ENCODE measurements at places on chromosomes 13 and 19. TPM values are rescaled to one million over a fixed set of nuclear protein-coding genes. Genes with fewer than 3 reads are reported as not detected.
A peak's percentile ranks its signal among the peaks of the same experiment; 100 is the strongest.

DNA sequence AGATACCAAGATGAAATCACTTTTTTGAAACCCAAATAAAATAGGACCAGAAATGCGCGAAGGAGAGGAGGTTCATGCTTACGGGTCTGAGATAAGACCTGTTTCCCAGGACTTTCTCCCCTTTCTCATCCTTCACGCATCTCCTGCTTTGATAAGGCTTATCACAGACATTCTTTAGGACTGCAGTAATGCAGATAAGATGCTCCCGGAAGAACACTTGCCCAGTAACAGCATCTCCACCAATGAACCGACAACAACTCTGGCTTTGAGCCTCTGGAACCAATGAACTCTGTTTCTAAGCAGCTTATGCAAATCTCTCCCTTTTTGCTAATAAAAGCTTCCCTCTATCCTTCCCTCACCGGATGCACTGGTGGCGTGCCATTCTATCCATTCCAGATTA is 783.4 kb upstream of the ARGLU1 start:
- H3K36me3 ChIP-seq: peaks cover 9% of the 10 kb centered on the region
- H3K4me3 ChIP-seq: no peak overlapping the region
- DNase-seq: no peak
- no peak overlapping the region for H3K27ac ChIP-seq
- H3K27me3 ChIP-seq: no peaks in the 10 kb centered on the region

DNA sequence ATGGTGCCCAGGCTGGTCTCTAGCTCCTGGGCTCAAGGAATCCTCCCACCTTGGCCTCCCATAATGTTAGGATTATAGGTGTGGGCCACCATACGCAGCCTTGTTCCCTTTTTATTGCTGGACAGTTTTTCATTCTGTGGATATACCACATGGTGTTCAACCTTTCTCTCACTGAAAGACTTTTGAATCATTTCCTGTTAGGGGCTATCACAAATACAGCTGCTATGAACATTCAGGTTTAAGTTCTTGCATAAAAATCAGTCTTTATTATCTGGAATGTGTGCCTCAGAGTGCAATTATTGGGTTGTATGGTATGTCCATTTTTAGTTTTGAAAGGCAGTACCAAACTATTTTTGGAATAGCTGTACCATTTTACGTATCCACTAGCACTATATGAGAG is 647.2 kb downstream of the LIG4 start:
- H3K4me3 ChIP-seq: no peak overlapping the region
- H3K4me1 ChIP-seq: no peaks in the 10 kb centered on the region
- H3K36me3 ChIP-seq: no peaks in the 10 kb centered on the region
- H3K27me3 ChIP-seq: no peaks in the 10 kb centered on the region
- no peak for DNase-seq

DNA sequence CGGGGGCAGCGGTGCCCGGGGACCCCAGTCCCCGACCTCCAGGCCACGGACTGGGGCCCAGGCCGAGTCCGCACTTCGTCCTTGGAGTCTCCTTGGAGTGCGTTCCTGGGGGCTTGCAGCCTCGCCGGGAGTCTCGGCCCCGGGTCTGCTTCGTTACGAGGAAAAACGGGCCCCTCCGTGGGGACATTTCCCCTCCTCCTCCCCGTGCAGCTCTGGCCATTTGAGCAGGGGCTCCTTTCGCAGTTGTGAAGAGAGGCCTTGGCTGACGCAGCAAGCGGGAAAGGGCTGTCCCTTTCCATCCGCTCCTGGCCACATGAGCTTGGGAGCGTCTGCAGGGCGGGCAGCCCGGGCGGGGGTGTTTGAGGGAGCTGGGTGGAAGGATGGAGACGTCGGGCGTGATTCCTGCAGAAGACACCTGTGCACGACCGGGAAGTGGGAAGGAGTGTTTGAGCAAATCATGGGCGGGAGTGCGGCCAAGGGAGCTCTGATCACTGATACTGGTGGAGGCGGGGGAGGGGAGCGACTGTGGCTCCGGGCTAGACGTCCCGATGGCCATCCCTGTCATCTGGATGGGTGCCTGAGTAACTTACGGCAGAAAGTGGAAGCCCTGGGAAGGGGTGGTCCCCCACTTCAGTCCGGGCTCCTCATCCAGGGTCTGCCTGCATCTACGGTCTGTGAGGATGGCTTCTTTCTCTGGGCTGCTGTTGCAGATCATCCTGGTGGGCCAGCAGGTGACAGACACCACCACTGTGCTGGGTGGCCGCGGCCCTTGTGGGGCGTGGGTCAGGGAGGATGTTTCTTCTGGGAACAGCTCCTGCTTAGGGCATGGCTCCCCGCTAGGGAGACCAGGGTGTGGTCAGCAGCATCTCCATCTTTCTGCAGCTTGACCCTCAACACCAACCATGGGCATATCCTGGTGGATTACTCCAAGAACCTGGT is 736 bp downstream of the GPI start:
- peak overlapping the region; percentile 98 for H3K4me3 ChIP-seq
- H3K27me3 ChIP-seq: peaks cover 1% of the 10 kb centered on the region
- DNase-seq: no peak
- H3K4me1 ChIP-seq: peaks cover 27% of the 10 kb centered on the region
- peaks cover 30% of the 10 kb centered on the region for H3K36me3 ChIP-seq

DNA sequence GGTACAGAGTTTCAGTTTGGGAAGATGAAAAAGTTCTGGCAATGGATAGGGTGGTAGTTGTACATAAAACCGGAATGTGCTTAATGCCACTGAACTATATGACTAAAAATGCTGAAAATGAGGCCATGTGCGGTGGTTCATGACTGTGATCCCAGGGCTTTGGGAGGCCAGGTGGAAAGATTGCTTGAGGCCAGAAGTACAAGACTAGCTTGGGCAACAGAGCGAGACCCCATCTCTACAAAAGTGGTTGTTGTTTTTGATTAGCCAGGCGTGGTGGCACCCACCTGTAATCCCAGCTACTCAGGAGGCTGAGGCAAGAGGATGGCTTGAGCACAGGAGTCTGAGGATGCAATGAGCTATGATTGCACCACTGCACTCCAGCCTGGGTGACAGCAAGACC is 12.8 kb downstream of the SMAD9 start:
- H3K36me3 ChIP-seq: no peaks in the 10 kb centered on the region
- no peaks in the 10 kb centered on the region for H3K27me3 ChIP-seq
- DNase-seq: no peak
- peaks cover 13% of the 10 kb centered on the region for H3K4me1 ChIP-seq

GRCh38 chr13:94657167-94657566 is 55.2 kb downstream of the SOX21 start:
- DNase-seq: peak; percentile 5
- H3K27me3 ChIP-seq: peaks cover 7% of the 10 kb centered on the region
- H3K36me3 ChIP-seq: no peaks in the 10 kb centered on the region
- H3K4me3 ChIP-seq: peak overlapping the region; percentile 36
- peaks cover 48% of the 10 kb centered on the region for H3K4me1 ChIP-seq

DNA sequence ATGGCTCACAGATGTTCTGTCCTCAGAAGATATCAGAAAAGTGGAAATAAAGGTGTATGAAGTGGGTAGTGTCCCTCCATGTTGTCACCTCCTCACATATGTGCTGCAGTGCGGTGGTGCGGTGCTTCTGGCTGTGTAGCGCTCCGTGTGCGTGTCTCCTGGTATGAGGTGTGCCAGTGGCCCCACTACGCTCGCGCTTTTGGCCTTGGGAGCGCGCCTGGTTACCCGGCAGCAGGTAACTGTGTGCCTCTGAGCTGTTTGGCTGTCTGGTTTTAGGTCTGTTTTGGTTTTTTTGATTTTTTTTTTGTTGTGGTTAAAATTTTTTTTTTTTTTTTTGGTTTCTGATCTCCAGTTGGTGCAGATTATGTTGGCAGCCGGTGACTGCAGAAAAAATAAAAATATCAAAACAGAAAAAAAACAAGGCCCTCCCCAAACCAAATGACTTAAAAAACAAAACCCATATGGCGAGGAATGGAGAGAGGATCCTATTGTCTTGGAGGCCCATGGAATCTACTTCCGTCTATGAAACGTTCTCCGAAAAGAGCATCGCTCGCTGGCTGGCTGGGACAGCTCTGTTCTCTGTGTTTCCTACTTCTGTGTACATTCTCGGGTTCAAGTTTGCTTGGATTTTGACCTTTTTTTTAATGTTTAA is 7.9 kb downstream of the HNRNPL start:
- H3K27me3 ChIP-seq: peaks cover 23% of the 10 kb centered on the region
- H3K36me3 ChIP-seq: peaks cover 80% of the 10 kb centered on the region
- H3K4me1 ChIP-seq: peaks cover 75% of the 10 kb centered on the region

DNA sequence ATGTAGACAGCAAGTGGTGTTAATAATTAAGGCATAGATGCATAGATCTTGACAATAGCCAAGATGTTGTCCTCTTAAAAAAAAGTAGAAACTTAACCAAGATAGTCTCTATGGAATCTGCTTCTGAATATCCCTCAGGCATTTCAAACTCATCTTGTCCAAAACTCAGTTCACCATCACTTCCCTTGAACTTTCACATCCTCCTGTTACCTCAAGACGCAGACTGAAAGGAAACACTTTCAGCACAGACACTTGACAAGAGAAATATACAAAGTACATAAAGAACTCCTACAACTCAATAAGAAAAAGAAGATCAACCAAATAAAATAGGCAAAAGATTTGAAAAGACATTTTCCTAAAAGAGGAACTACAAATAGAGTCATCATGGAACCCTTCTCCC is 451.1 kb downstream of the FOXO1 start:
- no peak overlapping the region for H3K4me3 ChIP-seq
- H3K27ac ChIP-seq: no peak overlapping the region
- H3K36me3 ChIP-seq: no peaks in the 10 kb centered on the region
- no peaks in the 10 kb centered on the region for H3K27me3 ChIP-seq
- no peak for DNase-seq

DNA sequence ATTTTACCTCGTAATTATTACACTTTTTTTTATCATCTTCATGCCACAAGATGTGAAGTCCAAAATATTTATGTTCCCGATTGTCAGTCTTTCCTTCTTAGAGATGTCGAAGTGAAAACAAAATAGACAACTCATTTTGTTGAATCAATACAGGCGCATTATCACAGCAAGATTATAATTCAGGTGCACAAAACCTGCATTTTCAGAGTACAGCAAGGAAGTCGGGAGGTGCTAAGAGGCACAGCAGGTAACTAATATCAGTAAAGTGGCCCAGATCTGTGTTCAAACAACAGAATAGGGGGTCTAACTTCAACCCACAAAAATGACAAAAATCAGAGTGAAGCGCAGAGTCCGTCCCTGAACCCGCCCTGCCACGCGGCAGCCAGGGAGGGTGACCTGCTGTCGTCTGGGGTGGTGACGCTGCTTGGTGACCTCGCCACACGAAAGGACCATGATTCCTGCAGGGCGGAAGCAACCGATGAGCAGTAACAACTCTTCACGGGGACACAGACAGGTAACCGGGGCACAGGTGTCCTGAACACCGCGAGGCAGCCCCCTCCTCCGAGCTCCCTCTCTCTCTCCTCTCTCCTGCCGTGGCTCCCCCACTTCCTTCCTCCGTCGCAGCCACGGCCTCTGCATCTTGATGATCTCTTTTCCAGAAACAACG is 50.9 kb upstream of the SPACA7 start:
- H3K27ac ChIP-seq: no peak overlapping the region
- H3K36me3 ChIP-seq: peaks cover 5% of the 10 kb centered on the region
- no peak overlapping the region for H3K4me3 ChIP-seq

DNA sequence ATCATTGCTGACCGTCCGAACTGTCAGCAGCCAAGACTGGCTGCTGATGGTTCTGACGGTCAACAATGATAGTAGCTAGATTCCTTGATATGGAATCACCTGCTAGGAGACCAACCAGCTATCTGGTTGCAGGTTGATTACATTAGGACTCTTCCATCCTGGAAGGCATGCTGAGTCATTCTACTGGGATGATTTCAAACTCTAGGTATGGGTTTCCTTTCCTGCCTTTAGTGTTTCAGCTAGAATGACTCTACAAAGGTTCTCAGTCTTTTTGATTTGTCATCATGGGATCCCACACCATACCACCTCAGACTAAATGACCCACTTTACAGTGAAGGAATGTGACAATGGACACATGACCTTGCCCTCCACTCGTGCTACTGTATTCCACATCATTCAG is 138.1 kb upstream of the KL start:
- DNase-seq: peak; percentile 39
- peaks cover 5% of the 10 kb centered on the region for H3K27me3 ChIP-seq
- H3K36me3 ChIP-seq: no peaks in the 10 kb centered on the region
- H3K27ac ChIP-seq: no peak overlapping the region

DNA sequence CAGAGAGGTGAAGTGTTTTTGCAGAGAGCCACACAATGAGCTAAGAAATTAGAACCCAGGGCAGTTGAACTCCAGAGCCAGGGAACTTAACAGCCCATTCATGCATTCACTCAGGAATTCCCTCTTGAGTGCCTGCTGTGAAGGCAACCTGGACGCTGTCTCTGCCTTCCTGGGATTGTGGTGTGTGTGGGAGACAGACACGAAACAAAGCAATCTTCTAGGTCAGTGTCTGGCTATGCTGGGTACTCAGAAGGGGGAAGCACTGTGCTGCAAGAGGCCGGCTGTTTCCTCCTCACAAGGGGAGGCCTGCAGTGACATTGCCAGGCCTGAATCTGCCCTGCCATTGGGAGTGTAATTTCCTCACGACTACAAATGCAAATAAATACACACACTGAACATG is 9.7 kb downstream of the BCKDHA start:
- no peaks in the 10 kb centered on the region for H3K36me3 ChIP-seq
- peaks cover 8% of the 10 kb centered on the region for H3K4me1 ChIP-seq
- H3K4me3 ChIP-seq: no peak overlapping the region
- no peaks in the 10 kb centered on the region for H3K27me3 ChIP-seq
- DNase-seq: no peak

GRCh38 chr13:109146912-109147647 is 517.7 kb downstream of the MYO16 start:
- H3K4me3 ChIP-seq: peak overlapping the region; percentile 64
- peak overlapping the region; percentile 81 for H3K27ac ChIP-seq
- DNase-seq: peak; percentile 89
- H3K27me3 ChIP-seq: peaks cover 5% of the 10 kb centered on the region

GRCh38 chr19:2887391-2887914 is 13.3 kb upstream of the ZNF57 start:
- peak; percentile 55 for DNase-seq
- H3K27me3 ChIP-seq: peaks cover 3% of the 10 kb centered on the region
- no peaks in the 10 kb centered on the region for H3K36me3 ChIP-seq
- H3K4me3 ChIP-seq: peak overlapping the region; percentile 6

C5AR2 gene
- total RNA-seq: not detected

SPHK2 gene
- 30.1 TPM for total RNA-seq

UBAC2 gene
- total RNA-seq: 42.0 TPM

DBP gene
- 4.6 TPM for total RNA-seq

SBK2 gene
- total RNA-seq: not detected

KLF5 gene
- 27.6 TPM for total RNA-seq

DPF1 gene
- 5.8 TPM for total RNA-seq

ZNF429 gene
- 7.4 TPM for total RNA-seq

IGFL3 gene
- not detected for total RNA-seq
